Sigmoid colon (tissue), 7 donors: ENCODE measurements at places on chromosomes 2 and 18. TPM values are rescaled to one million over a fixed set of nuclear protein-coding genes. Genes with fewer than 3 reads are reported as not detected.

GRCh38 chr2:49123600-49123999 is 30.7 kb downstream of the FSHR start:
- no peak for DNase-seq

- DNase-seq: no peak
Observed at GRCh38 chr18:23967321-23968089, 47.0 kb upstream of the TTC39C start.

- DNase-seq: no peak
Observed at GRCh38 chr2:32514946-32515345, 112.9 kb upstream of the TTC27 start.

Gene IL1B
- 3.8 TPM for total RNA-seq

DNA sequence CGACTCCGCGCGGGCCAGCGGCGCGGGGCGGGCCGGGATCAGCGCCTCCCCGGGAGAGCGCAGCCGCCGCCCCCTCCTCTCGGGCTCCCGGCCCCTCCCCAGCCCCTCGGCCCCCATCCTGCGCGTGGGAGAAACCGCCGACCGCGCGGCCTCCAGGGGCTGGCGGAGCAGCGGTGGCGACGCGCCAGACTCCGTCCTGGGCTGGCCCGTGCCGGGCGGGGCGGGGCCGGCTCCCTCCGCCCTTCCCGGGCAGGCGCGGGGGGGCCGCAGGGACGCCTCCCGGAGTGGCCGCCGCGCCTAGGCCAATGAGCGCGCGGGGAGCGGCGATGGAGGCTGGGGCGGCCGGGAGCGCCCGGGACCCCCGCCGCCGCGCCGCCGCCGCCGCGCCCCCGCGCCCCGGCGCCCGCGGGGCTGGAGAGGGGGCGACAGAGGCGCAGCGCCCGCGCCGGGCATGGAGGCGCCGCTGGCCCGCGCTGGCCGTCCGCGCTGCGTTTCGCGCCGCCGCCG is 49.1 kb downstream of the KCNIP3 start:
- peak; percentile 84 for DNase-seq

- DNase-seq: no peak
Observed at GRCh38 chr2:70091816-70092215, 4.5 kb downstream of the PCBP1 start.

DNA sequence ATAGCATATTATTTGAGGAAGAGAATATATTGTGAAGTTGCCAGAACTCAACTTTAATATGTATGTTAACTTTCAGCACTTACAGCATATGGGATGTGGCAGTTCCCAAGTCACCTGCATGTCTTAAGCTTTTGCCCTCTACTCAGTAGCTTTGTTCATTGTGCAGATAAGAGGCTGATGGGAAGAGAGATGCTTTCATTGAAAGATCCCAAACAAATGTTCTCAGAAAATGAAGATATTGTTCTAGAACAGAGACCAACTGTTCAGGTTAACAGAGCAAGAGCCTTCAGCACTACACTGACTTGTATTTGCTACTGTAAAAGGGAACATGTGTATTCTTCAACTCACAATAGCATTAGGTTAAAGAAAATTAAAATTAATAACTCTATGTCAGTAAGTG is 28.1 kb downstream of the GAREM1 start:
- no peak for DNase-seq

Gene FAM161A
- 4.1 TPM for total RNA-seq

DNA sequence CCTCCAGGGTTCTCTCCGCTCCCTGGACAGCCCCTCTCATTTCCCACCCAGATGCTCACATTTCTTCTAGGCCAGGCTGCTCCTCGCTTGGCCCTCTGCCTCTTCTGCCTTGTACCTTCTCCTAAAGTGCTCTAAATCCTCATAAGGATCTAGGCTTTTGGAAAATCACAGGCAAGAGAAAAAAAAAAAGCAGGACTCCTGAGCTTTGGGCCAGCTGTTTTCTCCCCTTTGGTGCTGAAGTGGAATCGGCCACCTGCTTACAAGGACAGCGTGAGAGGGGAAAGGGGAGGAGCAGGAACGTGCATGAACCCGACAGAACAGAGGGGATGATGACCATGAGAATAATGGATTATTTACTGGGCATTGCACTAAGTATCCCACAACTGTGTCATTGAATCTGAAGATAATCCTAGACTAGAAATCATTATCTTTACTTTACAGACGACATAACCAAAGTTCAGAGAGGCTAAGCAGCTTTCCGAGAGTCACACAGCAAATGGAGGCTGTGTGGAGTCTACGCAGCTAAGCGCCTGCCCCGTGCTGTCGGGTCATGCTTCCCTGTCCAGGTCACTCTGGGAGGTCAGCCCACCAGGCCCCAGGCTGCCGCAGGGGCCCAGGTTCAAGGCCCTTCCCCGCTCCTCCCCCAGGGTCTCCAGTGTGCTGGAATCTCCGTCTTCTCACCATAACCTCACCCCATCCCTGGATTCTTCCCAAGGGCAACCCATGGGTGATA is 141.9 kb downstream of the PXDN start:
- DNase-seq: peak; percentile 58

DNA sequence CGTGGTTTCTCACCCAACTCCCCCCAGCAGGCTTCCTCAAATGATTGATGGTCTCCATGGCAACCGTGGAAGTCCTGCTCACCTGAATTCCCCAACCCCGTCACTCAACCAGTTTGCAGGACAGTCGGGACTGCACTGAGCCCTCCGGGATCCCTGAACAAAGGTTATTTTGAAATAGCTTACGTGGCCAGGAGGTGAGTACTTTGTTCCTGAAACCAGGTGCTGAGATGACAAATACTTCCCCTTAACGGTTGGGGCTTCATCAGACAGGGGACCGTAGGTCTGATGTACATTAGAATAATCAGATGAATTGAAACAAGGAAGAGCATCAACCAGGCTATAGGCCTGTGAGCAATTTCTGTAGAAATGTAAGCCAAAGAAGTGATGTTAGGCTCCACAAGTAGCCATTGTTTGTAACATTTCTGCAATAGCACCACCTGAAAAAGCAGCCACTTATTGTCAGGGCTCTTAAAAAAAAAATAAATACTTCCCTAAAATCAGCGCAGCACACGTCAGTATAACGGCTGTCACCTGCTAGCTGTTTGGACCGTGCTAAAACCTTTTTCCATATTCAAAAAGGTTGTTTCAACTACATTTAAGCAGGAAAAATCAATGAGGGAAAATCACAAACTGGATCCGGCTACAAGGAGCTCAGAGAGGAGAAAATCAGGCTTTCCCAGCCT is 206.4 kb upstream of the ID2 start:
- peak; percentile 44 for DNase-seq

DNA sequence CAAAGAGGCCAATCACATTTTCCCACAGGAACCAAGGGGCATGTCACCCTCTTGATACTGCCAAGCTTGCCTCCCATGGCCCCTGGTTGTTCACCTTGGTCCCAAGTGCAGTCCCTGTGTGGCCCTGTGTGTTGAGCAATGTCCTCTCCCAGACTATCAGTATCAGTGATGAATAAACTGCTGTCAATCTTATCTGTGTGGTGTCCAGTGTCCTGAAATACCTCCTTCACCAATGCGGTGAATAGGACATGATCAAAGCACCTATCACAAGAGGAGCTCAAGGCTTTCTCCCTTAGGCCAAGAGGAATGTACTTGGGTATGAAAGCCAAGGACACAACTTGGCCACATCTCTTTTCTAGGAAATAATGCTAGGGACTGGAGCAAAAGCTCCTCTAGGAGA is 68.2 kb downstream of the MAIP1 start:
- DNase-seq: no peak

GRCh38 chr2:210268281-210268680 is 43.0 kb upstream of the ACADL start:
- no peak for DNase-seq

DNA sequence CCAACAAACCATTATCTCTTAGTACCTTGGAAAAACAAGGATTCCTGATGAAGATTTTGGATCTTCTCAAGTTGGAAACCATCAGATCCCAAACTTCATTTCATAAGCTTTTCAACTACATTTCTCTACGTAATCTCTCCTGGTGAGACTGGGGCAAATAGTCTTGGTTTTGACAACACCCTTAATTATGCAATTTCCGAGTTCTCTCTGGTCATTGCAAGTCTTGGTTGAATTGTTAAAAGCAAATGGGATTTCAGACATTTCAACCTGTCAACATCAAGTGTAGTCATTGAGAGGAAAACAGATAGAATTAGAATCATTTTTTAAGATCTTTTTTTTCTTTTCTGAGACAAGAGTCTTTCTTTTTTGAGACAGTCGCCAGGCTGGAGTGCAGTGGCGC is 26.2 kb downstream of the KLF7 start:
- DNase-seq: no peak

- DNase-seq: no peak
Observed at GRCh38 chr18:78595924-78596573, 383.6 kb upstream of the SALL3 start.

- no peak for DNase-seq
Observed at GRCh38 chr2:148023861-148024260, 3.0 kb downstream of the MBD5 start.

Gene FTCDNL1
- 1.7 TPM for total RNA-seq

- no peak for DNase-seq
Observed at GRCh38 chr2:129296806-129297205, 682.7 kb upstream of the RAB6C start.

DNA sequence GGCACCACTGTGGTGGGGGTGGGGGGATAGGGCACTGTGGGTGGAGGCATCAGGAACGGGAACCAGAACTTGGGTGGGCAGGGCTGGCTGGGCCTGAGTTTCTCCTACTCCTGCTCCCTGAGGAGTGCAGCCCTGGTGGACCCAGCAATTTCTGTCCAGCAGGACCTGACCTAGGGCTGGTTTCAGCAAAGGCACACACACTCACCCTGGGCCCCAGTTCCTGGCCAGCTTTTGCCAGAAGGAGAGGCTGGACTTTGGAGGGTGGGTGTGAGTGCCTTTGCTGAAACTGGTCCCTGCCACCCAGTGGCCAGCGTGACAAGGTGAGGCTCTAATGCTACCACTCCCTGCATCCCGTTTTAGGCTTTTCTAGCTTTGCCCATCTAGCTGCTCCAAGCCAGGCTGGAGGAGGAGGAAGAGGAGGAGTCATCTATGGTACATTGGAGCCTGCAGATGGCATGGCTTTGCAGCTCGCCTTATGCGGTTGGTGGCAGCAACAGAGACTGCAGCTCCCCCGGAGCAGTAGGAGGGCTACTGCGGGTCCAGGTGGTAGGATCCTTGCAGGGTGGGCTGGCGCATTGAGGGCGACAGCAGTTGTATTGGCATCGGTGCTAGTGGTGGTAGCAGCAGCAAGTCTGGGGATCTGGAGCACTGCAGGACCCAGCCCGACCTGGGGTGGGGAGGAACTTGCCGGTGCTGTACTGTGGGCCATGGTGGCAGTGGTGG is 40.4 kb upstream of the IMP4 start:
- DNase-seq: no peak

Gene COX7A2L
- total RNA-seq: 209 TPM

- DNase-seq: no peak
Observed at GRCh38 chr2:229726643-229727042, 12.3 kb upstream of the DNER start.

Gene ST6GAL2
- 0.83 TPM for total RNA-seq

DNA sequence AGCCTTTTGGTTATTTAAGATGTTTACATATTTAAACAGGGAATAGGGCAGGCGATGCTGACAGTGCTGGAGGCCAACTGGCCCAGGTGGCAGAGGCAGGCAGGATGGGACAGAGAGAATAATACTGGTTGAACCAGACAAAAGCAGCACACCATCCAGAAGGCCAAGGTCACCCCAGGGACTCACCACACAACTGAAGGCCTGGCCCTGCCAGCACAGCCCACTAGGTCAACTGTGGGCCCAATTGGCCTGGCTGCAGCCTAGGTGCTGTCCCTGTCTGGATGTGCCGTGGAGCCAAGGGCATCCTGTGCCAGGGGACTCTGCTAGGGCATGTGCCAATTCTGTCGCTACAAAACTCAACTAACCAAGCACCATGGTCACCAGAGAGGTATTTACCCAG is 69.2 kb downstream of the RNF152 start:
- no peak for DNase-seq

- DNase-seq: no peak
Observed at GRCh38 chr2:97858442-97858841, 137.3 kb downstream of the TMEM131 start.

- DNase-seq: no peak
Observed at GRCh38 chr2:182482511-182482910, 55.7 kb upstream of the PDE1A start.

GRCh38 chr2:1972948-1973347 is 228.6 kb upstream of the PXDN start:
- DNase-seq: no peak

- DNase-seq: no peak
Observed at GRCh38 chr2:226623587-226624368, 175.8 kb downstream of the IRS1 start.

Gene NETO1
- not detected for total RNA-seq

Gene DPP10
- 3.5 TPM for total RNA-seq

Gene BOLL
- total RNA-seq: not detected

Gene GAL3ST2
- not detected for total RNA-seq

GRCh38 chr18:30139631-30140287 is 902.8 kb downstream of the DSC3 start:
- no peak for DNase-seq

DNA sequence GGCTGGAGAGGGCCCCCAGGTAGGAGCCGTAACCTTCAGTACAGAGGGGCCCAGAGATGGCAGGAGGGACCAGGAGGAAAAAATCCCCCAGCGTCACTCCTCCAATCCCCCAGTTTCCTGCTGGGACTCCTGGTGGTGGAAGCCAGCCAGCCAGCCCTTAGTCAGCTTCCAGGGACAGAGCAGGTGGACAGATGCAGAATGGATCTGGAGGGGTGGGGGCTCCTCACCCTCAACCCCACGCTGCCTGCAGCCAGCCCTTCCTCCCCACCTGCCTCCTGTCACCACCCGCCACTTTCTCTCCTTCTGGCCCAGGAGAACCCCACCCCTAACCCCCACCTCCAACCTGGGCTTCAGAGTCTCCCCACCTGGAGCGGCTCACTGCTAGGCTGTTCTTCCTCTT is 21.1 kb downstream of the EMX1 start:
- DNase-seq: no peak

DNA sequence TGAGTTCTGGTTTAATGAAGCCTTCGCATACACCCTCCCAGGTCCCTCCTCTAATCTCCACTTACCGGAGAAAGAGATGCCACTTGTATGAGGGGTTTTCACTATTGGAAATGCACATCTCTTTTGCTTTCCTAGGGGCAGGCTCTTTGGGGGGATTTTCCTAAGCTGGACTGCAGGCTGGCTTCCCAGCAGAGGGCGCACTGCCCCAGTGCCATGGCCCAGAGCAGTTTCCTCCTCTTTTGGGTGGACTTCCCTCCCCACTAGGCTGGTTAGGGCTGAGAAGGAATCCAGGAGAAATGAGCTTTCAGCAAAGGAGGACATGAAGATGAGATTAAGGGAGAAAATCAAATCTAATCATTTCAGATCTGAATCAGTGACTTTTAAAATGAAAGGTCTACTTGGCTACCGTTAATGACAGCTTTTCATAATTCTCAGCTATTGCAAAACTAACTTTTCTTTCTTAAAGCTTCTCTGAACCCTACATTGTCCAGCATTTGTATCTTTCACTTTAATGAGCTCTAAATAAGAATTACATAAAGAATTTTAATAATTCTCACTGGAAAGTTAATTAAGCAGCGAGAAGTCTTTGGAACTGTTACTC is 784.1 kb upstream of the FANCL start:
- DNase-seq: no peak

Gene ACADL
- total RNA-seq: 0.81 TPM

- no peak for DNase-seq
Observed at GRCh38 chr2:99480390-99480789, 9.4 kb downstream of the REV1 start.

Gene SLC5A7
- total RNA-seq: 1.8 TPM

Gene SPEG
- total RNA-seq: 321 TPM
